ENCODE measurements at places on chromosomes 12 and 14. TPM values are rescaled to one million over a fixed set of nuclear protein-coding genes. Genes with fewer than 3 reads are reported as not detected.

Gene AQP6
- not detected for total RNA-seq

DNA sequence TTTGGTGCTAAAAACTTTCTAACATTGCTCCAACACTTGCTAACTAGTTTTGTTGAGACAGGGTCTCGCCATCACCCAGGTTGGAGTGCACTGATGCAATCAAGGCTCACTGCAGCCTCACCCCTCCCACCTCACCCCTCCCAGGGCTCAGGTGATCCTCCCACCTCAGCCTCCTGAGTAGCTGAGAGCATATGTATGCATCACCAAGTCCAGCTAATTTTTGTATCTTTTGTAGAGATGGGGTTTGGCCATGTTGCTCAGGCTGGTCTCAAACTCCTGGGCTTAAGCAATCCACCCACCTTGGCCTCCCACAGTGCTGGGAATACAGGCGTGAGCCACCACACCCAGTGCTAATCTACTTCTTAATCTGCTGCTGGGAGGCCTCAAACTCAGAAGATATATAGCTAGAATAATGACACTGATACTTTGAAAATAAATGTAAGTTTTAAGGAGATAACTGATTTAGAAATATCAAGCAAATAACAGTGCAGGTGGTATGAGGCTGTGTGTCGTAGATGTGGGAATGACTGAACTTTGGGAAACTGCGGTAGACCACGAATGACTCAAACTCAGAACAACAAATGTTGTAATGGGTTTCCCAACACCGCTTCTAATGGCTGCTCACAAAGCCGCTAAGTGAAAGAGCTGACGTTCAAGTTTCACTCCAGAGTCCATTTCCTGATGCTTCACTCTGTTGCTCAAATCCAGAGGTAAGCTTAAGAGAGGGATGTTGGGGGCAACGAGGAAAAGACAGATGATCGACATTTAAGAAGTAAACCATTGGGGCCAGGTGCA, 10.0 kb downstream of the TMCC3 start:
- peak; percentile 61 for DNase-seq
- peaks cover 41% of the 10 kb centered on the region for H3K4me1 ChIP-seq
- H3K27ac ChIP-seq: peak overlapping the region; percentile 74
- H3K27me3 ChIP-seq: peaks cover 61% of the 10 kb centered on the region
- peak overlapping the region; percentile 35 for H3K4me3 ChIP-seq

DNA sequence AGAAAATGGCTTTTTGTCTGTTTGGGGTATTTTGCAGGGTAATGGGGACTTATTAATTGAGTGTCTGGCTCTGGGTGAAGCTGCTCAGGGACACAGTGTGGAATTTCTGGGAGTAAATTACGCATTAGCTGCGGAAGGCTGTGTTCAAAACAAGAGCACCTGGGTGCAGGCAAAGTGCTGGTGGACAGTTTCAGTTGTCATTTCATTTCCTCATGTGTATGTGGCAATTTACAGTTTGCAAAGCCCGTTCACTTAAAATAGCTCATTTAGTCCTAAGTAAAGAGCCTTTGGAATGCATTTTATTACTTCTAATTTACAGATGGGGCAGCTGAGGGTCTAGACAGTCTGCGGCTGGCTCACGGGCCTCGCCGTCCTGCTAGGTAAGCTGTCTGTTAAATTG, 546.8 kb downstream of the BCL11B start:
- H3K27ac ChIP-seq: no peak overlapping the region
- no peak overlapping the region for H3K4me3 ChIP-seq
- H3K27me3 ChIP-seq: peaks cover 21% of the 10 kb centered on the region
- H3K36me3 ChIP-seq: no peaks in the 10 kb centered on the region
- no peak for DNase-seq

- no peak overlapping the region for H3K27ac ChIP-seq
- H3K36me3 ChIP-seq: no peaks in the 10 kb centered on the region
- no peak for DNase-seq
- peaks cover 39% of the 10 kb centered on the region for H3K27me3 ChIP-seq
These were observed 54.0 kb downstream of the TSPAN9 start for GRCh38 chr12:3131129-3131528.

GRCh38 chr14:61219256-61219655, 61.9 kb downstream of the TMEM30B start:
- DNase-seq: no peak
- H3K27me3 ChIP-seq: peaks cover 24% of the 10 kb centered on the region
- H3K36me3 ChIP-seq: no peaks in the 10 kb centered on the region
- no peak overlapping the region for H3K27ac ChIP-seq
